ENCODE measurements at places on chromosomes 3 and 15. TPM values are rescaled to one million over a fixed set of nuclear protein-coding genes. Genes with fewer than 3 reads are reported as not detected.

Gene MAP3K13
- polyA plus RNA-seq = 17.2 TPM

Gene CHRM5
- not detected for polyA plus RNA-seq

Gene EFCAB12
- polyA plus RNA-seq = 1.7 TPM

Gene VGLL3
- 2.3 TPM for polyA plus RNA-seq

Gene LRRIQ4
- polyA plus RNA-seq = not detected

Gene POLR2M
- polyA plus RNA-seq = 38.7 TPM

All from pancreas (tissue), 10 donors.